ENCODE measurements at places on chromosomes 3 and 15. TPM values are rescaled to one million over a fixed set of nuclear protein-coding genes. Genes with fewer than 3 reads are reported as not detected.

The EBLN2 gene
- total RNA-seq = 8.4 TPM

DNA sequence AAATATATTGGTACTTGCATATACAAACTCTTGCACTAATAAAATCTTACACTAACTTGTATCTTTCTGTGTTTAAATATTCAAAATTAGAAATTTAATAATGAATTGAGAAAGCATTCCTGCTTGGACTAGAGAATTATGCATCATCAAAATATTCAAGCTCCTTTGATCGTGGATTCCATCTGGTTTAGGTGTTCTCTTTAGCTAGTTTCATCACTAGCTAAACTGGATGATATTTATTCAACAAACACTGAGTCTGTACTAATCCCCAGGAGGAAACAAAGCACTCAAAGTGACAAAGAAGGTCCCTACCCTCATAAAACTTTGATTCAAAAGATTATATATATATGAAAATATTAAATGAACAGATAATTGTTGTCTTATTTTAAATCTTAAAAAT is 1360.9 kb upstream of the ALCAM start:
- no peak for DNase-seq

- no peak for DNase-seq
These were observed 4.1 kb downstream of the SECISBP2L start for GRCh38 chr15:49042165-49042564.

GRCh38 chr3:143236226-143236964 is 116.8 kb downstream of the CHST2 start:
- DNase-seq = no peak

The GOLGA8T gene
- total RNA-seq = not detected

The GREM1 gene
- total RNA-seq = not detected

GRCh38 chr3:166582236-166582635 is 745.0 kb upstream of the BCHE start:
- DNase-seq = no peak

DNA sequence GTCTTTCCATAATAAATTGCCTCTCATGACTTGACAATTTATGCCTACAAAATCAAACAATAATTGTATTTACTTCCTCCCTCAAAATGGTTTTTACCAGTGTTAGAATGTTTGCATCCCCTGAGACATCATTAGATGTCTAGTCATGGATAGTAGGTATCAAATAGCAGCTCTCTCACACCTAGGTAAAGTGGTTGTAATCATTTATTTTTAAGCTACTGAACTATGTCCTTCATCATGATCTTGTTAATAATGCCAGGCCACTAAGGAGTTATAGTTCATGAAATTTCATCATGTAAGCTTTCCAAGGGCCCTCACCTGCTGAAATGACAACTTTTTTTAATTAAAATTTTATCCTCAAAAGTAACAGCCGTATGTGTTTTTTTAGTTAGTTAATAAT is 134.1 kb downstream of the ARPP21 start:
- no peak for DNase-seq

GRCh38 chr3:150165396-150166094 is 194.8 kb upstream of the PFN2 start:
- no peak for DNase-seq

The XIRP1 gene
- 3.0 TPM for total RNA-seq

The VIPR1 gene
- total RNA-seq = 0.69 TPM

DNA sequence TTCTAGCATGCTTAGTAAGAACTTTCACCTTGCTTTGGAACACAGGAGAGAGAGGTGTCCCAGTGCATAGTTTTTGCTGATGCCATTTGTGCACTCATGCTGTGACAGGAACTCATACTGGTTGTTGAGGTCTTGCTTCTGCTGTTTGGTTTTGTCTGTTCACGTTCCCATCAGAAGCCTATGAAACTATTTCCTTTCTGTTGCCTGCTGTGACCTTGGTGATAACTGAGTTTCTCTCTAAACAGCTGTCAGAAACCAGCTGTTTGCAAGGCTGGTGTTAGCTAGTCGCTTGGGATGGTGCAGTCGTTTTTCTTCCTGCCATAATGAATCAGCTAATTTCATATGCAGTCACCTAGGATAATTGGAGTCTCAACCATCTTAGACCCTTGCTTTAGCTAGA is 724.1 kb downstream of the GRM7 start:
- no peak for DNase-seq

- no peak for DNase-seq
These were observed 321.5 kb upstream of the CADM2 start for GRCh38 chr3:84637272-84637671.

The RBMS3 gene
- total RNA-seq = 3.4 TPM

- peak; percentile 55 for DNase-seq
These were observed 53.2 kb downstream of the LIPC start for GRCh38 chr15:58484791-58485600.

The USP8 gene
- 66.2 TPM for total RNA-seq
